Spinal cord (tissue), 10 donors: ENCODE measurements at places on chromosomes 3 and 15.

- H3K27ac ChIP-seq: no peak overlapping the region
- H3K4me3 ChIP-seq: no peak overlapping the region
- peaks cover 2% of the 10 kb centered on the region for H3K4me1 ChIP-seq
- no peak for DNase-seq
Observed at GRCh38 chr3:156548041-156548687, 6.8 kb downstream of the SSR3 start.

- H3K27me3 ChIP-seq: peaks cover 10% of the 10 kb centered on the region
- H3K27ac ChIP-seq: no peak overlapping the region
- no peaks in the 10 kb centered on the region for H3K36me3 ChIP-seq
- H3K4me1 ChIP-seq: peaks cover 14% of the 10 kb centered on the region
- DNase-seq: no peak
Observed at GRCh38 chr15:70438776-70439175, 324.6 kb downstream of the UACA start.

- H3K4me3 ChIP-seq: no peak overlapping the region
- no peak for DNase-seq
- peaks cover 5% of the 10 kb centered on the region for H3K36me3 ChIP-seq
- H3K27me3 ChIP-seq: no peaks in the 10 kb centered on the region
Observed at GRCh38 chr15:80550219-80550907, 144.7 kb upstream of the ABHD17C start.

DNA sequence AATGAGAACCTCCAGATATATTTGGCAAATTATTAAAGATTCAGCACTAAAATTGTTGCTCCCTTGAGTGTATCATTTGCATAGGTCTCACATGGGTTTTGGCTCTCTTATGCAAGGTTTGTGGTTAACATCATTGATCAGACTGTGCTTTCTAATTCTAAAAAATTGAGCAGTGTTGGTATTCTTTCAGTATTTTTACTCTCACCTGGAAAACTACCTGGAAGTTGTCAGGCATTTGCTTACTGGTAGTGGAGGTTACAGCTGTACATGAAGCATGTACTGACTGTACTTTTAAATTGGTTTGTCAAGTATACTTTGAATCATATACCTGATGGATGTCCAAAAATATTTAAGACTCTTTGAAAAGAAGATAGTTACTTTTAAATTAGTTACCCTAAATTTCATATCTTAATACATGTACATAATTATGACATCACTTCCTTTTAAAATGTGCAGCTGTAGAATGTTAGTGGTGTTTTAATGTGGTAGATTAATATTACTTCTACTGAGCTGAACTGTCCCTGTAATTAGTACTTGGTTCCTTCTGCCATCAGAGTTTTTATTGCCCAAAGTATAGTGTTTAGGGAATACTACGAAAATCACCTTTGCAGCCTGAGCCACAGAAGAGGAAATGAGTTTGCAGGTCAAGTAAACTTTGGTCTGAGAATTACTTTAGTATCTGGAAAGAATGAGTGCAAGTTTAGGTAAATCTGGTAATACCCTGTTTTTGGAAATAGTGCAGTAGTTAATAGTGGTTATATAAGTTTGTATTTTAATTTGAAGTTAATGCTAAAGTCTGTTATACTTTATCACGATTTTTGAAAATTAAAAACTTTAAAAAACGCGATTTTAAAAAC is 2.8 kb downstream of the CHD2 start:
- H3K4me1 ChIP-seq: peaks cover 4% of the 10 kb centered on the region
- no peaks in the 10 kb centered on the region for H3K27me3 ChIP-seq
- H3K36me3 ChIP-seq: no peaks in the 10 kb centered on the region
- peak; percentile 52 for DNase-seq
- H3K27ac ChIP-seq: peak overlapping the region; percentile 100
- H3K4me3 ChIP-seq: peak overlapping the region; percentile 90

DNA sequence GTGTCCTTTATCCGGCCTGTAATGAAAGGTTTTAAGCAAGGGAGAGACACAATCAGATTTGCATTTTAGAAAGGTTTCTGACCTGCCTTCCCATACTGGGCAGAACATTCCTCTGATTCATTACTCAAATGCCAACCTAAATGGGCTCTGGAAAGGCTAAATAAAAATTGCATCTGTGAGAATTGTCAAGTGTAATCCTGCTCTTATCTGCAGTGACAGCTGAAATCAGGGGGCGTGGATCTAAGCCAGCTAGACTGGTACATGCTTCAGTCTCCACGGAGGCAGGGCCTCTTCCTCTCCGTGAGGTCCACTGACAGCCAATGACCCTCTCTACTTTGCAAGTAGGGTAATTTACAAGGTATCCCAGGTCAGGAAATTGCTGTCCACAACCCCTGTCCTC is 32.5 kb upstream of the MINAR1 start:
- H3K27ac ChIP-seq: no peak overlapping the region
- no peaks in the 10 kb centered on the region for H3K4me1 ChIP-seq
- DNase-seq: no peak
- H3K4me3 ChIP-seq: no peak overlapping the region
- H3K36me3 ChIP-seq: no peaks in the 10 kb centered on the region
- H3K27me3 ChIP-seq: no peaks in the 10 kb centered on the region

- no peaks in the 10 kb centered on the region for H3K27me3 ChIP-seq
- H3K4me3 ChIP-seq: no peak overlapping the region
- H3K4me1 ChIP-seq: no peaks in the 10 kb centered on the region
Observed at GRCh38 chr3:95154766-95155165, 1091.9 kb downstream of the NSUN3 start.

GRCh38 chr3:141876891-141877621 is 613 bp downstream of the ATP1B3 start:
- peak overlapping the region; percentile 86 for H3K4me3 ChIP-seq
- no peaks in the 10 kb centered on the region for H3K27me3 ChIP-seq
- no peaks in the 10 kb centered on the region for H3K4me1 ChIP-seq
- H3K36me3 ChIP-seq: no peaks in the 10 kb centered on the region
- DNase-seq: peak; percentile 28
- peak overlapping the region; percentile 88 for H3K27ac ChIP-seq

DNA sequence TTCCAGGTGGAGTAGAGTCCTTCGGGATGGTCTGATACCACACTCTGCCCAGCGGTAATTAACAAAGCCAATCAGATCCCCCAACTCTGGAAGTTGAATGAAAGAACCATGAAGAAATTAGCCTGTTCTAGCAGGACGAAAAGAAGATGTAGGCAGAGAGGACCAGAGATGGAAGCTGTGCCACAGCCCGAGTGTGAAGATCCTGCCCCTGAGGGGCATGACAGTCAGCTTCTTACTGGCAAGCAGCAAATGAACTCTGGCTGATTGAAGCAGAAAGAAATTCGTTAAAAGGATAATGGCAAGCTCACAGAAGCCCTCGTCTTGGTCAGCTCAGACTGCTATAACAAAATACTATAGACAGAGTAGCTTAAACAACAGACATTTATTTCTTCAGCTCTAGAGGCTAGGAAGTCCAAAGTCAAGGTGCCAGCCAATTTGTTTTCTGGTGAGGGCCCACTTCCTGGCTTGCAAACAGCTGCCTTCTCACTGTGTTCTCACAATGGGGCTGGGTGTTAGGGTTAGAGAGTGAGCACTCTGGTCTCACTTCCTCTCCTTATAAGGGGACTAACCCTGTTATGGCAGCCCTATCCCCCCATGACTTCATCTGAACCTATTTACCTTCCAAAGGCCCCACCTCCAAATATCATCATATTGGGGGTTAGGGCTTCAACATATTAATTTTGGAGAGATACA is 307.1 kb downstream of the VPS13C start:
- H3K4me1 ChIP-seq: peaks cover 9% of the 10 kb centered on the region
- H3K27me3 ChIP-seq: no peaks in the 10 kb centered on the region
- H3K4me3 ChIP-seq: no peak overlapping the region

DNA sequence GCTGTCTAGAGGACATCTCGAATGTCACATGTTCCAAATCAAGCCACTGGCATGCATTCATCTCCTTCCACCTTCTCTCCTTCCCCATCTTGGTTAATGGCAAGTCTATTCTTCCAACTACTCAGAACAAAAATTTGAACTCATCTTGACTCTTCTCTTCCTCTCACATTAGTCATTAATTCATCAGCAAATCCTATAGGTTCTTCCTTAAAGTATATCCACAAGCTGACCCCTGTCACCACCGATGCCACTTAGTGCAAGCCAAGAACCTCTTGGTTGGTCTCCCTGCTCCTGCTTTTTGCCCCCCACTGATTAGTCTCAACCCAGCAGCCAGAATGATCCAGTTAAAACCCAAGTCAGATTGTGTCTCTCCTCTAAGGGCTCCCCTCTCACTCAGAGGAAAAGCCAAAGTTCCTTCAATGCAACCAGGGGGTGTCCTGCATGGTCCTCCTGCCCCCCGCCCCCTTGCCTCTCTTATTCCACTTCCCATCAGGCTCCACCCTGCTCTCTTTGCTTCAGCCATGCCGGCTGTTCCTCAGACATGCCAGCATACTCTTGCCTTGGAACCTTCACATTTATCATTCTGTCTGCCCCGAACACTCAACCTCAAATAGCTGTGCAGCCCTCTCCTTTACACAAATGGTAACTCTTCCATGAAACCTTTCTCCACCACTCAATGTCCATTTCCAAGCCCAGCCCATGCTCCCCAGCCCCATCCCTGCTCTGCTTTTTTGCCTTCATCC is 1.0 kb upstream of the GALNT15 start:
- H3K36me3 ChIP-seq: no peaks in the 10 kb centered on the region
- peaks cover 3% of the 10 kb centered on the region for H3K27me3 ChIP-seq
- H3K4me1 ChIP-seq: peaks cover 35% of the 10 kb centered on the region
- H3K4me3 ChIP-seq: no peak overlapping the region
- no peak for DNase-seq

DNA sequence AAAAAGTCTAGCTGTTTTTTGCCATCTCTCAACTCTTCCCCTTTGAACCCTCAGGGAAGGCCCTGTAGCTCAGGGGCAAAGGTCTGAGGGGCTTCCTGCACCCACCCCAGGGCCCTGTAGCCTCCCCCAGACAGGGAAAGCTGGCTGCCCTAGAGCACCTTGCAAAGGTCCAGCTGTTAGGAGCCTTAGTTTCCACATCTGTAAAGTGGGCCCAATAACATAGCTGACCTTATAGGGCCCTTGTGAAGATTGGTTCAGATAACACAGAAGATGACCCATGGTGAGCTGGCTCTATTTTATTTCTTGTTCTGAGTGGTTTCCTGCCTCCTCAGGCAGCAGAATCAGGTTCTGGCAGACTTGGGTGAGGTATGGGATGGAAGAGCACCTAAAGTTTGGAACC is 55.2 kb upstream of the SMAD6 start:
- no peak overlapping the region for H3K27ac ChIP-seq
- H3K4me3 ChIP-seq: no peak overlapping the region
- no peaks in the 10 kb centered on the region for H3K27me3 ChIP-seq

DNA sequence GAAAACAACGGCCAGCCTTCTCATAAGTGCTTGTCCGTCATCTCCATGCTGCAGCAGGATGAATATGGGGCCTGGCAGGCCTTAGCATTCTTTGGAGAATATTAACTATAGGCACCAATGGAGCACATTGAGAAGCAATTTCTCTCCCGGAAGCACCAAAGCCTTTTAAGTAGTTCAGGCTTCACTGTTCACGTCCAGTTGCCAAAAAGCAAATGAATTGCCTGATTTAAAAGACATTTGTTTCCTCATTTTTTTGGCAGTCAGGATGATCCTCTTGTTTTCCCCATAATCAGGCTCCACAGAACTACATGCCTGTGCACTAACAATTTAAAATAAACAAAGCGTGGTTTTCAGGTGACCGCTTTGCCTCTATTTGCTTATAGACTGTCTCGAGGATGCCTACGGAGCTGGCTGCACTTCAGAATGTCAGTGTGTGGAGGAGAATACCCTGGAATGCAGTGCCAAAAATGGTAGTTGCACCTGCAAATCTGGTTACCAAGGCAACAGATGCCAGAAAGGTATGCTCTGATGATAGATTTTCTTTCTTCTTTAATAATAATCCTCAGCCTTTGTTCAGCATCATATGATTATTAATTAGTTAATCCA is 725.2 kb upstream of the GOLIM4 start:
- no peaks in the 10 kb centered on the region for H3K4me1 ChIP-seq
- H3K36me3 ChIP-seq: no peaks in the 10 kb centered on the region
- no peaks in the 10 kb centered on the region for H3K27me3 ChIP-seq
- H3K27ac ChIP-seq: no peak overlapping the region

- H3K36me3 ChIP-seq: no peaks in the 10 kb centered on the region
- no peak overlapping the region for H3K4me3 ChIP-seq
- H3K27me3 ChIP-seq: no peaks in the 10 kb centered on the region
- H3K4me1 ChIP-seq: peaks cover 24% of the 10 kb centered on the region
Observed at GRCh38 chr15:66883284-66883911, 181.4 kb downstream of the SMAD6 start.

GRCh38 chr15:68621535-68621934 is 42.7 kb downstream of the CORO2B start:
- peaks cover 45% of the 10 kb centered on the region for H3K4me1 ChIP-seq
- H3K36me3 ChIP-seq: no peaks in the 10 kb centered on the region
- H3K4me3 ChIP-seq: no peak overlapping the region
- H3K27me3 ChIP-seq: no peaks in the 10 kb centered on the region

GRCh38 chr15:85819938-85820337 is 25.2 kb upstream of the KLHL25 start:
- no peak for DNase-seq
- no peak overlapping the region for H3K27ac ChIP-seq

- no peak overlapping the region for H3K27ac ChIP-seq
- no peaks in the 10 kb centered on the region for H3K27me3 ChIP-seq
- H3K4me1 ChIP-seq: peaks cover 4% of the 10 kb centered on the region
- DNase-seq: no peak
- H3K4me3 ChIP-seq: no peak overlapping the region
Observed at GRCh38 chr3:8518138-8518537, 16.5 kb downstream of the LMCD1 start.

DNA sequence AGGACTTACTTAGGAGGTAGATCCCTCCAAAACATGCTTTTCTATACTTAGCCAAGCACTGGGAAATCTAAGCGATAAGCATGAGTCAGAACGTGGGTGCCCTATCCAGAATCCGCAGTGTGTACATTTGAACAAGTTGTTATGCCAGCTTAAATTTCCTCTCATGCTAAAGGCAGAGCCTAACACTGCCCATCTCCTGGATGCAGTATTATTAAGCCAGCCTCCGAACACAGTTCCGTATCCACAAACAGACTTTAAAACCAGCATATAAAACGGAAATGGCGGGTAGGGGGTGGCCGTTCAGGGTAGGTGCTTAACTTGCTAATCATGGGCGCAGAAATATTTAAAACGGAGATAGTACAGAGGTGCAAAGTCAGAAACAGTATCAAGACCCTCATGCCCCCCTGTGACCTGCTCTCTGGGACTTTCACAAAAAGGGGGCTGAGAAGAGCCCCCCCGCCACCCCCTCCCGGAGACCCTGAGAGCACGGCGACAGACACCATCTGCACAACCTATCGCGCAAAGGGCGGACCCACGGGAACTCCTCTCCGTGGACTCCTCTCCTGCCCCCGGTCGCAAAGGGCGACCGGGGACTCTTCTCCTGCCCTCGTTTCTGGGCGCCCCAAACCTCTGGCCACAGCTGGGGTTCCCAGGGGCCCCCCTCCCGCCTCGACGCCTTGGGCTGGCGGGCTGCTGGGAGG is 889 bp upstream of the LRRIQ4 start:
- peak; percentile 77 for DNase-seq
- H3K4me3 ChIP-seq: peak overlapping the region; percentile 68
- peak overlapping the region; percentile 87 for H3K27ac ChIP-seq
- H3K4me1 ChIP-seq: peaks cover 10% of the 10 kb centered on the region
- no peaks in the 10 kb centered on the region for H3K27me3 ChIP-seq
- no peaks in the 10 kb centered on the region for H3K36me3 ChIP-seq

- no peak overlapping the region for H3K4me3 ChIP-seq
- DNase-seq: no peak
- no peaks in the 10 kb centered on the region for H3K27me3 ChIP-seq
- no peak overlapping the region for H3K27ac ChIP-seq
- peaks cover 75% of the 10 kb centered on the region for H3K36me3 ChIP-seq
Observed at GRCh38 chr3:52249683-52250082, 4.1 kb downstream of the PPM1M start.
